ENCODE measurements at places on chromosomes 7 and 10.

DNA sequence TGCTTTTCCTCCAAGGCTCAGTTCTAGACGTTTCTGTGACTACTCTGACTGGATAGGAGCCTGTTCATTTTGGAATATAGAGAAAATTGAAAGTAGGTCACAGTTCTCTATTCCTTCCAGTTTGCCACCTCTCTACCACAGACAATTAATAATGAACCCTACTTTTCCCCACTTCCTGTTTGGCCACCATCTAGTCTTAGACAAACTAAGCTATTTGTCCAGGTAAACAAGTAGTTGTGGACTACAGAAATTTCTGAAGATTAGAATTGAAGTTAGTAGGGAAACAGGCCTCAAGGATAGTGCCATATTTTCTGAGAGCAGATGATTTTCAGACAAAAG lies 87.0 kb downstream of the AUTS2 start:
- no peak for DNase-seq

- no peak for DNase-seq
These were observed 47.7 kb upstream of the TRIM8 start for GRCh38 chr10:102596506-102596971.

DNA sequence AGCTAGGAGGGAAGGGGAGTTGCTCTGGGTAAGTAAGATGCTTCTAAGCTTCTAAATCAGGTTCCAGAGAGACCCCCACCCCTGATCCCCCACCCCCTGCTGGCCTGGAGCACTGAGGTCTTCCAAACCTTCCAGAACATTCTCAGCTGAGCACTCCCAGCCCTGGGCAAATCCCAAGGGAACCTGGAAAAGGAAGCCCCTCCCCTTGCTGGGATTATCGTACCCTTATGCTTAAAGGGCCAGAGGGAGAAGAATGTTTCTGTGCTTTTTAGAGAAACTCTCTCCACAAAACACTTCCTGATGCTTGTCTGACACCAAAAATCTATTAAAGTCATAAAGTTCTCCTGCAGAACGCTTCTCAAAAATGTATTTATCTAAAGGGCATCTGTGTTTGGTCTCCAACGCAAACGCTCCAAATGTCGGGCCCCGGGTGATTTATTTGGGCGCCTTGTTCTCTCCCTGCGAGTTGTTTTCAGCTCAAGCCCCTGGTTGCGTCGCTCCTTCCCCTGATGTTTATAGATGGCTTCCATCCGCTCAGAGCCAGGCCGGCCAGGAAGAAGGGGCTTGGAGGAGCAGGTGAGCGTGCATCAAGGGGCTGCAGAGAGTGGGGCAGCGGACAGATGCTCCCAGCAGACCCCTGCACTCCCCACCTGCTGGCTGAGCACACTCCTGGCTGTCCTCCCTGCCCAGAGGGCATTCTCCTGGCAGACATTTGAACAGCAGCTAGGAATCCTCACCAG lies 8.2 kb upstream of the RET start:
- no peak for DNase-seq

- DNase-seq = no peak
These were observed 9.0 kb upstream of the MLXIPL start for GRCh38 chr7:73633323-73633722.

All from naive thymus-derived CD8-positive, alpha-beta T cell (primary cell).